ENCODE measurements at places on chromosomes 12 and 14. TPM values are rescaled to one million over a fixed set of nuclear protein-coding genes. Genes with fewer than 3 reads are reported as not detected.

DNA sequence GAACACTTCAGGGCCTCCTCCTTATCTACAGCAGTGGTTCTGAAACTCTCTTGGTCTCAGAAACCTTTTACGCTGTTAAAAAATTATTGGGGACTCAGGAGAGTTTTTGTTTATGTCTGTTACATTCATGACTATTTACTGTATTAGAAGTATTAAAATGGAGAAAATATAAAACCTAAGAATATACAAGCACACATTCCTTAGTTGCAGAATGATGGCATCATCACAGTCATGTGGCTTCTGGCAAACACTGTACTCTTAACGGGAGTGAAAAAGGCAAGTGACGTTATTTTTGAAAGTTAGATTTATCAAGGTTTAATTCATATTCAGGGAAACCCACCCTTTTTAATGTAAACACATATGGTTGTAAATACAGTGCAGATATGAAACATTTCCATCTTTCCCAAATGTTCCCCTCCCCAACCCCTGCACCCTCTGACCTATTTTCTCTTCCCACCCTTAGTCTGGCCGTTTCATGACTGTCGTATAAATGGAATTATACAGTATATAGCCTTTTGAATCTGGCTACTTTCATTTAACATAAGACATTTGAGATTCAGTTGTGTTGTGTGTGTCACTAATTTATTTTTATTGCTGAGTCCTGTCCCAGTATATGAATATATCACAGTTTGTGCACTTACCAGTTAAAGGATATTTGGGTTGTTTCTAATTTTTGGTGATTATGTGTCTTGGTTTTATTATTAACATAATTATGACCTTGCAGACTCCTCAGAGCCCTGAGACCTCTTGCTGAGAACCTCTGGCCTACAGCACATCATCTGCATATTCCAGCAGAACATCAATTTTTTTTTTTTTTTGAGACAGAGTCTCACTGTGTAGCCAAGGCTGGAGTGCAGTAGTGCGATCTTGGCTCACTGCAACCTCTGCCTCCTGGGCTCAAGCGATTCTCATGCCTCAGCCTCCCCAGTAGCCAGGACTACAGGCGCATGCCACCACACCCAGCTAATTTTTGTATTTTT is 457.0 kb downstream of the PCNX1 start:
- H3K27ac ChIP-seq: no peak overlapping the region
- no peak for DNase-seq
- no peaks in the 10 kb centered on the region for H3K4me1 ChIP-seq
- H3K36me3 ChIP-seq: no peaks in the 10 kb centered on the region
- H3K4me3 ChIP-seq: no peak overlapping the region

GRCh38 chr14:54503486-54503885 is 6.2 kb upstream of the CGRRF1 start:
- no peak overlapping the region for H3K27ac ChIP-seq
- no peak overlapping the region for H3K4me3 ChIP-seq
- peaks cover 10% of the 10 kb centered on the region for H3K27me3 ChIP-seq
- DNase-seq: no peak

DNA sequence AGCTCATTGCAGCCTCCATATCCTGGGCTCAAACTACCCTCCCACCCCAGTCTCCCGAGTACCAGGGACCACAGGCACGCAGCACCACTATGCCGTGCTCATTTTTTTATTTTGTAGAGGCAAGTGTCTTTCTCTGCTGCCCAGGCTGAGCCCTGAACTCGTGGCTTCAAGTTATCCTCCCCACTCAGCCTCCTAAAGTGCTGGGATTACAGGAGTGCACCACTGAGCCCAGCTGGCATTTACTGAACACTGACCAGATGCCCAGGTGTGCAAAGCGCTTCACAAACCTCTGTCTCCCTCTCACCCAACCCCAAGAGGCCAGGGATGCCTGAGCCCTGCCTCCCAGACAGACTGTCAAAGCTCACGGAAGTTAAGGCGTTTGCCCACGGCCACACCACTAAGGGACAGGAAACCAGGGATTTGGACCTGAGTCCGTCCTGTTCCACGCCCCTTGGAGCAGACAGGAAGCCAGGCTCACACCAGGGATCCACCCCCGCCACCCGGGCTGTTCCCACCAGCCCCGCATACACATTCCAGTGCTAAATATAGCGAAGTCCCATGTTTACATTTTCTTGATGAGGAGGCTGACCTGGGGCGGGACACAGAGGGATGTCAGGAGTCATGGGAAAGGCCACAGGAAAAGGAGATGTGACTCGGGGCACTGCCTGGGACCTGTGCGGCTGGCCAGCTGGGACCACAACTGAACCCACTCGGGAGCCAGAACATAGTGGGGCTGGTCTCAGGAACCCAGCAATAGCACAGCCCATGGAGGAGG is 51.2 kb downstream of the TESC start:
- no peak overlapping the region for H3K4me3 ChIP-seq
- DNase-seq: no peak
- H3K27ac ChIP-seq: no peak overlapping the region
- no peaks in the 10 kb centered on the region for H3K4me1 ChIP-seq

- no peaks in the 10 kb centered on the region for H3K27me3 ChIP-seq
- no peak overlapping the region for H3K4me3 ChIP-seq
- DNase-seq: no peak
- no peak overlapping the region for H3K27ac ChIP-seq
- H3K36me3 ChIP-seq: peaks cover 87% of the 10 kb centered on the region
These were observed 26.1 kb downstream of the POLE start for GRCh38 chr12:132660996-132661395.

DNA sequence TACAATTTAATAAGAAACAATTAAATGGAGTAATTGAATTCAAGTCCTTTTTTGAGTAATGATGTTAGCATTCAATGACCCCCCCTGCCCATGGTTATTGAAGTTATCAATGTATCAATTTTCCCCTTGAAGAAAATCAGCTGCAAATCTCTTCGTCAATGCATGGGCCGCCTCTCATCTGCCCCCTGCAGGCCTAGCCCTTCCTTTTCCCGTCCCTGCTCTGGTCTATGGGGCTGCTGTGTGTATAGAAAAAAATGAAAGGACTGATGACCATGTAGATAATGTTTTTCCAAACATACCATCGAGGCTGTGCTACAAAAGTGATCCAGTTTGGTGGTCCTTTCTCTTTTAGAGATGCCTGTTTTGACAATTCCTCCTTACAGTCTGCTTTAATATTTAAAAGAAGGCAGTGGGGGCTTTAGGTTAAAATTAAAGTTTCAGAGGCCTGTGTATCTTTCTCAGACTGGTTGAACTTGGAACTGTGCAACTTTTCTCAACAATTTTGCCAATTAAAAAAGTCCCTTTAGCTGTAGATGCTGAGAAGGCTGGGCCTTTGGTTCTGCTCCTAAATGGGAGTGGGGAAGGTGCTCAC is 98.4 kb downstream of the APAF1 start:
- peaks cover 13% of the 10 kb centered on the region for H3K4me1 ChIP-seq
- peak overlapping the region; percentile 49 for H3K27ac ChIP-seq
- no peaks in the 10 kb centered on the region for H3K36me3 ChIP-seq
- H3K27me3 ChIP-seq: no peaks in the 10 kb centered on the region
- peak; percentile 38 for DNase-seq
- peak overlapping the region; percentile 72 for H3K4me3 ChIP-seq

GRCh38 chr14:102926104-102926503 is 3.6 kb downstream of the AMN start:
- no peak overlapping the region for H3K27ac ChIP-seq
- H3K36me3 ChIP-seq: no peaks in the 10 kb centered on the region
- no peak overlapping the region for H3K4me3 ChIP-seq
- peaks cover 48% of the 10 kb centered on the region for H3K4me1 ChIP-seq
- no peak for DNase-seq

GRCh38 chr12:27474344-27474743 is 27.8 kb downstream of the SMCO2 start:
- H3K36me3 ChIP-seq: no peaks in the 10 kb centered on the region
- no peak overlapping the region for H3K4me3 ChIP-seq
- DNase-seq: no peak
- H3K27me3 ChIP-seq: no peaks in the 10 kb centered on the region
- H3K27ac ChIP-seq: no peak overlapping the region

GRCh38 chr14:81406863-81407262 is 6.7 kb upstream of the STON2 start:
- H3K27ac ChIP-seq: no peak overlapping the region
- H3K27me3 ChIP-seq: peaks cover 8% of the 10 kb centered on the region
- no peaks in the 10 kb centered on the region for H3K4me1 ChIP-seq
- H3K36me3 ChIP-seq: no peaks in the 10 kb centered on the region

DNA sequence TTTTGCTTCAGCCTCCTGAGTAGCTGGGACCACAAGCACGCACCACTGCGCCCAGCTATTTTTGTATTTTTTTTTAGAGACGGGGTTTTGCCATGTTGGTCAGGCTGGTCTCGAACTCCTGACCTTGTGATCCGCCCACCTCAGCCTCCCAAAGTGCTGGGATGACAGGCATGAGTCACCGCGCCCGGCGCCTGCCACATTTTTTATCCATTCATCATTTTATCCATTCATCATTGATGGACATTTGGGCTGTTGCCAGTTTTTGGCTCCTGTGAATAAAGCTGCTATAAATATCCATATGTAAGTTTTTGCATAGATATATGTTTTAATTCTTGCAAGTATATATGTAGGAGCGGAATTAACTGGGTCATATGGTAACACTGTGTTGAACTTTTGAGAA is 79.5 kb downstream of the DAAM1 start:
- H3K27me3 ChIP-seq: no peaks in the 10 kb centered on the region
- H3K27ac ChIP-seq: no peak overlapping the region

GRCh38 chr12:117036547-117036946 is 62.7 kb downstream of the TESC start:
- no peaks in the 10 kb centered on the region for H3K36me3 ChIP-seq
- H3K27ac ChIP-seq: no peak overlapping the region
- DNase-seq: no peak
- no peaks in the 10 kb centered on the region for H3K4me1 ChIP-seq
- H3K4me3 ChIP-seq: no peak overlapping the region
- no peaks in the 10 kb centered on the region for H3K27me3 ChIP-seq

- no peak overlapping the region for H3K4me3 ChIP-seq
- peaks cover 3% of the 10 kb centered on the region for H3K36me3 ChIP-seq
- no peak for DNase-seq
- no peak overlapping the region for H3K27ac ChIP-seq
- H3K27me3 ChIP-seq: no peaks in the 10 kb centered on the region
These were observed 3.3 kb downstream of the RAD52 start for GRCh38 chr12:946212-946611.

GRCh38 chr14:92768795-92769194 is 20.4 kb upstream of the LGMN start:
- H3K27me3 ChIP-seq: no peaks in the 10 kb centered on the region
- peaks cover 22% of the 10 kb centered on the region for H3K4me1 ChIP-seq
- H3K36me3 ChIP-seq: no peaks in the 10 kb centered on the region
- peak overlapping the region; percentile 51 for H3K27ac ChIP-seq

DNA sequence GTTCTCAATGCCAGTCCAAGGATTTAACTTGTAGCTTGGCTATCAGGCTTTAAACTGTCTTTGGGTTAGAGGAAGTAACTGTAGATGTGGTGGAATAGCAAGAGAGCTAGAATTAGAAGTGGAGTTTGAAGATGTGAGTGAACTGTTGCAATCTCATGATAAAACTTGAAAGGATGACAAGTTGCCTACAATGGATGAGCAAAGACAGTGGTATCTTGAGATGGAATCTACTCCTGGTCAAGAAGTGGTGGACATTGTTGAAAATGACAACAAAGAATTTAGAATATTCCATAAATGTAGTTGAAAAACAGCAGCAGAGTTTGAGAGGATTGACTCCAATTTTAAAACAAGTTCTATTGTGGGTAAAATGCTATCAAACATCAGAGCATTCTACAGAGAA is 199.0 kb downstream of the DUSP6 start:
- H3K4me3 ChIP-seq: no peak overlapping the region
- no peaks in the 10 kb centered on the region for H3K4me1 ChIP-seq
- no peaks in the 10 kb centered on the region for H3K27me3 ChIP-seq
- DNase-seq: no peak
- no peak overlapping the region for H3K27ac ChIP-seq

GRCh38 chr12:3533703-3534386 is 42.8 kb downstream of the PRMT8 start:
- no peaks in the 10 kb centered on the region for H3K36me3 ChIP-seq
- DNase-seq: no peak
- H3K4me1 ChIP-seq: no peaks in the 10 kb centered on the region
- H3K27me3 ChIP-seq: no peaks in the 10 kb centered on the region

- H3K36me3 ChIP-seq: no peaks in the 10 kb centered on the region
- no peaks in the 10 kb centered on the region for H3K27me3 ChIP-seq
- H3K4me1 ChIP-seq: no peaks in the 10 kb centered on the region
- H3K4me3 ChIP-seq: no peak overlapping the region
- no peak for DNase-seq
These were observed 143.1 kb downstream of the TPH2 start for GRCh38 chr12:72081777-72082176.

DNA sequence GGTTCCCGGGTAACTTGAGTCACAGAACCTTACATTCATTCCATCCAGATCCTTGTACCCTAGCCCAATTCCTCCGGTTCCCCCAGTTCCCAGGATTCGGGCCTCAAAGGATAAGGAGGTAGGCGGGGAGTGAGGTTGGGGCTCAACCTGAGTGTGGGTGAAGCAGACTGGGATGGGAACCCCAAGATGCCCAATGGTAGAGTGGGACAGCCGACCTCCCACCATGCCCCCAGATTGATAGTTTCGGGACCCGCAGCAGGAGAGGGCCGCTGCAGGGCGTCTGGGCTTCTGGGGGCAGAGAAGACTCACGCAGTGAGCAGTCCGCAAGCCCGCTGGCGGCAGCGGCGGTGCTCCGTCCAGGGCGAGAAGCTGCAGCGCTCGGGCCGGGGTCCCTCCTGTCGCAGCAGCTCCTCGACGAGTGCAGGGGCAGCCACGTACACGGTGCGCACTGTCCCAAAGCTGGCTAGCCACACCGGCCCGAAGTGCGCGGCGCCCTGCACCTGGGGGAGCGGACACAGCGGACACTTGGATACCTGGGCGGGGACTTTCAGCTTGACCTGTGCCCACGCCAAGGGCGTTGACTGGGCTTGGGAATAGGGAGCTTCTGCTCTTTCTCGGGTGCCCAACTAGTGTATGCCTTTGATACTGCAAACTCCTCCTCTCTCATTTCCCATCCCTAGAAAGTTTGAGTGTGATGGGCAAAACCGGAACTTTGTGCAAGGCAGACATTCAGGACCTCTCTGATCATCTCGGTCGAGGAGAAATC is 997 bp downstream of the CYP27B1 start:
- H3K4me3 ChIP-seq: peak overlapping the region; percentile 62
- H3K4me1 ChIP-seq: peaks cover 25% of the 10 kb centered on the region
- no peak for DNase-seq
- H3K27ac ChIP-seq: no peak overlapping the region
- no peaks in the 10 kb centered on the region for H3K36me3 ChIP-seq

- no peaks in the 10 kb centered on the region for H3K36me3 ChIP-seq
- no peak overlapping the region for H3K27ac ChIP-seq
- DNase-seq: no peak
- H3K27me3 ChIP-seq: no peaks in the 10 kb centered on the region
These were observed 26.4 kb downstream of the GLIPR1L1 start for GRCh38 chr12:75360920-75361319.

The FGF6 gene
- total RNA-seq: not detected

The PEBP1 gene
- 75.2 TPM for total RNA-seq

The UNC79 gene
- total RNA-seq: not detected

The MYF5 gene
- not detected for total RNA-seq

The LRR1 gene
- 11.2 TPM for total RNA-seq

The KRT79 gene
- total RNA-seq: not detected

The KRT77 gene
- not detected for total RNA-seq
